Activated CD8-positive, alpha-beta T cell treated with anti-CD3 and anti-CD28 coated beads for 36 hours (primary cell): ENCODE measurements at places on chromosomes 7 and 10. TPM values are rescaled to one million over a fixed set of nuclear protein-coding genes. Genes with fewer than 3 reads are reported as not detected.

- no peak for DNase-seq
Measured at GRCh38 chr7:101235050-101235449, 2.6 kb downstream of the CLDN15 start.

ICA1 gene
- 1.3 TPM for total RNA-seq

- no peak for DNase-seq
Measured at GRCh38 chr10:12255048-12255447, 59.1 kb downstream of the CDC123 start.

- DNase-seq: no peak
Measured at GRCh38 chr7:16668049-16668858, 22.3 kb downstream of the BZW2 start.

CHRM2 gene
- total RNA-seq: not detected

- no peak for DNase-seq
Measured at GRCh38 chr10:18238870-18239485, 98.8 kb downstream of the CACNB2 start.

GRCh38 chr10:22268503-22268902 lies 47.7 kb upstream of the COMMD3 start:
- DNase-seq: peak; percentile 36

DNA sequence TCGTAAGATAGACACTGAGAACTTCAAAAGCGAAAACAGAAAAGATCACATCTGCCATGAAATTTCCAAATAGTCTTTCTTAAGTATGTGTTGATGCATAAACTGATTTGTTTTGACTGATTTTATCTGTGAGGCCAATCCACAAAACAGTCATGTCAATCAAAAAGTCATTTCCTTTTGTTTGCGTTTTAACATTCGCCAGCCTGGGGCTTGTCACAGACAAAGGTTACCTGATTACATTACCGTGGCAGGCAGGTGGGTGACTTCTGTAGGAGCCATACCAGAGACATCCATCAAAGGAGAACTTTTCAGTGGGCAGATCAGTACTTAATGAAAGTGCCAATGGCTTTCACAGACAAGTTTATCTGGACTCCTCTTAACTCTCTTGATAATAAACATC lies 45.5 kb upstream of the BET1 start:
- DNase-seq: no peak

GRCh38 chr7:139673230-139673629 lies 104.6 kb downstream of the HIPK2 start:
- peak; percentile 81 for DNase-seq

DNA sequence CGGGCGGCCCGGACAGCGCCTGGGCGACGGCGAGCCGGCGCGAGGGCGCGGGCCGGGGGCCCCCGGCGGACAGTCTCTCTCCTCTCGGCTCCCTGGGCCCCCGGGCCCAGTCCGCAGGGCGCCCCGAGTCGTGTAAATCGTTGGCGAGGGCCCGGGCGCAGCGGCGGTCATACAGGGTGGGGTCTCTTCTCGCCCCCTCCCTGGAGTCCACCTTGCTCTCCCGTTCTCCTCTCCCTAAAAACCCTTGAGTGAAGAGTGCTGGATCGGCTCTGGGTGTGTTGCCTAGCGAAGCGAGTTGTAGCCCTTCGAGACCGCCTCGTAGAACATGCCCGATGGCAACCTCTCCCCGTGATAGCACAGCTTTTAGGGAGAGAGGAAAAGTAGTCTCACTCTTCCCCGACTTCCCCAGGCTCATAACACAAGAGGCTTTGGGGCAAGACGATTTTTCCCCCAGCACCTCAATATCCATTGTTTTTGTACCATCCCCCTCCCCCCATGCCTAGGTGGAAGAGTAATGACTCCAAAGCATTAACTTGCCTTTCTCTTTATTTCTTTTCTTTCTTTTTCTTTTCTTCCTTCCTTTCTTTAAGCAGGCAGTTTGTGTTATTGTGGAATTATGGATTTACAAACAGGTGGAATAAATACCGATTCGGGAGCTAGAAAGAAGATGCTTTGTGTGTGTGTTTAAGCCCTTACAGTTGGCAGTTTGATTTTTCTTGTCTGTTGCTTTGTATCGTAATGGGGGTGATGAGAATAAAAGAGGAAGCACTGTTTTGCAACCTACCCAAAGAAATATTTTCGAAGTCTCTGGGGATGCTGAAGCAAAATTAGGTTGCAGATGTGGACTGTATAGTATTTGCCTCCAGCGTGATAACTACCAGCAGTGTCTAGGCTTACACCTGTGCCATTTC lies 822 bp downstream of the SHOC2 start:
- DNase-seq: peak; percentile 34

DNA sequence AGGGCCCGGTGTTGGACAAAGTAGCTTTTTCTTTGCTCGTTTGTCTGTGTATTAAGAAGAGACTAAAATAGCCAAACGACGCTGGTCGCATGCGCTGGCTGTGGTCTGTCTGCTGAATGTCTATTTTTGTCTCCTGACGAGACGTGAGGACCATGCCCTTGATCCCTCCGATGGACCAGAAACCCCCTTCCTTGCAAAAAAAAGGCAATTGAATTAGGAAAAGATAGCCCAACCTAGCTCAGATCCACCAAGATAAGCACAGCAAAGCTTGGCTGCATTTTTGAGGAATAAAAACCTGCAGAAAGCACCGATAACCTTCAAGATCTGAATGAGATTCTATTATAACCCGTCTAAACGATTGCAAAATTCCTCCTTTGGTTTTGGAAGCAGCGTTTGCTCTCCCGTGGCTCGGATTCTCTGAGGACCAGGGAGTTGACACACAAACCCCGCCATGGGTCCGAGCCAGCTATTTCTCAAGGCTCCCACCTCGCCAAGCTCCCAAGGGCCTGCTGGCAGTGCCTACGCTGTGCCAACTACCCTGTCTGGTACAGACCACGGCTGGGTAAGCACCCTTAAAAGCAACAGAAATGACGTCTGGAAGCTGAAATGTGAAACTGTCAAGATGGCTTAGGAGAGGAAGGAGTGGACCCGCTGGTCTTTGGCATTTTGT lies 17.7 kb upstream of the TTYH3 start:
- no peak for DNase-seq

DNA sequence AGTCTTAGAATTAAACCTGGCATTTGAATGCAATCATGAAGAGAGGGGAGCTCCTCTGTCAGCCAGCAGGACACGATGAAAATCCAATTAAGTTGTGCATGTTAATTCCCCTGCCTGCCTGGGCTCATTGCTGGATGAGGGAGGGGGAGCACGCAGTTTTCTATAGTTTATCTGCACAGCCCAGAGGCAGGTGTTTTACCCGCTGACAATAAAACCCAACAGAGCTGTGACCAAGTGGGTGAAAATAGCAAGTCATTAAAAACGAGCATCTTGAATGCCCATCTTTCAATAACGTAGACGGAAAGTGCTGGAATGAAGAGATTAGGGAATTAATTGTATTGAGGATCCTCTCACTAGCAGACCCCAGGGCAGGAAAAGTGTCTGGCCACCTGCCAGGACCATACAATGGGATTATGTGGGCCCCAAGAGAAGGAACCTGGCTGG lies 100.1 kb upstream of the FAM20C start:
- no peak for DNase-seq

ZNF503 gene
- total RNA-seq: 0.25 TPM

- no peak for DNase-seq
Measured at GRCh38 chr7:54663186-54663585, 95.8 kb downstream of the SEC61G start.

DNA sequence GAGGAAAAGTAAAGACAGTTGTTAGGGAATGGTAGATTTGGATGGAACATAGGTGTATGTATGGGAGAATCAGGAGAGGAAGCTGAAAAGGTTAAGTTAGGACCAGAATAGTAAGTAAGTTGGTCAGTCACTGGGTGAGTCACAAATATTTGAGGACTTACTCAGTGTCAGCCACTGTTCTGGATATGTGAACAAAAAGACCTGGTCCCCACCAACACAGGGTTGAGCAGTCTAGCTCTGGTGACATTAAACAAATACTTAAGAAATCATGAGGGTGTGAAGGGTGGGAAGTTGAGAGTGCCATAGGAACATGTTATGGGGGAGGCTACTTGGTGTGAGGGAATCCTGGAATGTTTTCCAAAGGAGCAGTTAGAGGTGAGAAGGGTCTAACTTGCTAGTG lies 246.9 kb downstream of the PTEN start:
- no peak for DNase-seq

DNA sequence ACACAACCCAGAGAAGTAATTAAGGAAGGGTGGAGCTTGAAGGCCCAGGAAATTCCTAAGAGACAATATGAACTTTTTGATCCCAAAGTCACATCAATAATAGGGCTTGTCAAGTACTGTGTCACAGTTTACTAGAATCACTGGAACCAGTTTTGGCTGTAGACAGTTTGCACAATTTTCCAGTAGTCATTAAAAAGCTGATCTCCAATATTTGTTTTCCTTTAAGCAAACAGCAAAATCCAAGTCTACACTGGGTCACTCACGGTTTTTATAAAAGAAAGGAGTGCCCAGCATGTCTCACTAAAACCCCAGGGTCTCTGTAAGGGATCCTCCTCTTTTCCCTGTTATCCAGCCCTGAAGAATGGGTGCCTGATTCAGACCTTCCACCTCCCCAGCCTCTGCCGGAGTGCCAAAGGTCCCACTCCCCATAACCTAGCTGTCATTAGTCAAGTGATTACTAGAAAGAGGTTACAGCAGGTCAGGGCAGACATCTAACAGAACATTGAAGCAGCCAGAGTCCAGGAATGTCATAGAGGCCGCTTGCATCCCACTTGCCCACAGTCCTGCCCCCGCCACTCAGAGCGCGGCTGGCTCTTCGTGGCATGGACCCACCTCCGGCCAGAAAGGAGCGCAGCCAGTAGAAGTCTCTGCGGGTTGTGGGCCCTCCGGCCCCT lies 552 bp downstream of the SLC25A16 start:
- peak; percentile 23 for DNase-seq

DNA sequence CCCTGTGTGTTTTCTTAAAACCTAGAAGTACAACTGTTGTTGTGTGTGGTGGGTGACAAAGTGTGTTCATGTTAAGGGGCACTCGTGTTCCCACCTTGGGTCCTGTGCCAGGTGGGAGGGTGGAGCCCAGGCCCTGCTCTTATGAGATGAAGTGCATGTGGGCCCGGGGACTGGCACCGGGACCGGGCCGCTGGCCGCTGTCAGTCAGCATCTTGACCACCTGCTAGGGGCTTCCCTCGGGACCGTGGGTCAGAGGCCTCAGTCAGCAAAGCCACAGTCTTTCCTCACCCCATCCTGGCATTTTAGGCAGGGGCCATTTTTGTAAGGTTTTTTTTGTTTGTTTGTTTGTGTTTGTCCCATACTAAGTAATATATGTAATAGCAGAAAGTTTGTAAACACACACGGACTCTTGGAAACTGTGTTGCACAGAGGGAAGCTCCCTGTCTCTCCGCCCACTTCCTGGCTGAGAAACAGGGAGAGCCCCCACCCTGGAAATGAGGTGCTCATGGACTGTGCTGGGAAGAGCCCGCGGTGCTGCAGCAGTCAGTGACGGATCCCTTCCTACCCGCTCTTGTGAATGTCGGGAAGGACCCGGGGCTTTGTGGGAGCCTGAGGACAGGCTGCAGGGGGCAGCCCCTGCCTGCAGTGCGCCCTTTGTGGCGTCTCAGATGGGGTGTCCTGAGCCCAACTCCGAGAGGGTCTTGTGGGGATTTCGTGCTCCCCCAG lies 13.4 kb downstream of the AGAP3 start:
- DNase-seq: no peak

GRCh38 chr10:97445357-97445721 lies 467 bp downstream of the EXOSC1 start:
- DNase-seq: no peak

- DNase-seq: peak; percentile 19
Measured at GRCh38 chr7:76069238-76069638, 21.3 kb downstream of the MDH2 start.

ADRA2A gene
- total RNA-seq: 0.07 TPM

CPA1 gene
- not detected for total RNA-seq

DNA sequence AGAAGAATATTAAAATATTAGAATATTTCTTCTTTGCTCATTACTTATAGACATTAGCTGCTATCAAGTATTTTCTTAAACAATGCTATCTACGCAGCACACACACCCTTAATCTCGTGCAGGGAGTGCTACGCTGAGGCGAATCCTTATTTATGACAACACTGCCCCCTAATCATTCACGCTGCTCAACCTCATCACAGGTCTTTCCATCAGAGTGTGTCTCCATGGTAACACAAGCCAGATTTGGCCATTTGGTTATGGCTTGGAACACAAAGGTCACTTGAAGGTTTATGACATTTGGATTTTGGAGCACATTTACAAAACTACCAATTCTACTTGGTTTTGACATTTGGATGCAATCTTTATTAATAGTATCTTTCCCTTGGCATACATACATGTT lies 45.4 kb upstream of the MYO3A start:
- DNase-seq: no peak

- DNase-seq: peak; percentile 25
Measured at GRCh38 chr7:25820432-25821040, 331.5 kb upstream of the NFE2L3 start.

DNA sequence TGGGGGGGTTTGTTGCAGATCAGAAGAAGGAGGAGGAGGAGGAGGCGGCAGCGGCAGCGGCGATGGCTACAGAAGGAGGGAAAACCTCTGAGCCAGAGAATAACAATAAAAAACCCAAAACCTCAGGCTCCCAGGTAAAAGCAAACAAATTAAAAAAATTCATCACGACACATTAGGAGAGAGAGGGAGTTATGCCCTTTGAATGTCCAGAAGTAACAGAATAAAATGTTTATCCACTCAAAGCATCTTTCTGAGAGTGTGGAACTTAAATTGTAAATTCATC lies 717 bp downstream of the SP4 start:
- no peak for DNase-seq

- DNase-seq: no peak
Measured at GRCh38 chr10:79982861-79983260, 34.0 kb upstream of the SFTPD start.

DNA sequence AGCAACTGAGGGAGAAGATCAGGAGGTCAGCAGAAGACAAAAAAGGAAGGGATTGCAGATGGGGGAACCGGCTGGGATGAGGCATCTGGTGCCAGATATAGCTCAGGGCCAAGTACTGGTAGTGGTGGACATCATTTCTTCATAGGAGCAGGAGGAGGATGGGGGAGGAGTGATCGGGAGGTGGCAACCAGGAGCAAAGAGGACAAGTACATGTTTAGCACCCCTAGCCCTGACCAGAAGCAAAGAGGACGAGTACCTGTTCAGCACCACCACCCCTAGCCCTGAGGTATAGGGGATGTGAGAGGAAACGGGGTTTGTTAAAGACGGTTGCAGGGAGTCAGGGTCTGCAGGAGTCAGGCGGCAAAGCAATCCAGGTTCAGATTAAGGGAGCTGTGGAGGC lies 84.5 kb upstream of the NPS start:
- DNase-seq: no peak
